KG1 (cell line): ENCODE measurements at places on chromosomes 2 and 18.

DNA sequence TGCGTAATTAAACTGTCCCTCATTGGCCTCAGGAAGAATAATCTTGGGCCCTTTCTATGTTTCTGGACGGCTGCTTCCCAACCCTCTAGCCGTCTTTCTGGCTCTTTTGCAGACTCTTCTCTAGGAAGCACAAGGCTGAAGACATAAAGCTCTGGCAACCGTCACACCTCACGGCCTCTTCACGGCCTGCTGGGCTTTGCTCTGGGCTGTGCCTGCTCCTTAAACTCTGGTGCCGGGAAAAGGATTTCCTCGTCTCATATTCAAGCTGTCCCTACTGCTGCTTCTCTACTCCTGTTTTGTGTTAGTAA lies 36.0 kb upstream of the WIPF1 start:
- no peak for DNase-seq

GRCh38 chr2:233056961-233057605 lies 3.1 kb upstream of the INPP5D start:
- DNase-seq, result no peak

GRCh38 chr2:232927032-232927792 lies 57.1 kb downstream of the SNORC start:
- no peak for DNase-seq

GRCh38 chr2:176122683-176123410 lies at the start of gene HOXD9:
TSS of gene HOXD9 (plus strand) at chr2:176122719. CDS start at chr2:176122769, 50 bp downstream.
- no peak for DNase-seq

GRCh38 chr2:146818122-146818521 lies 1026.7 kb upstream of the ACVR2A start:
- no peak for DNase-seq

GRCh38 chr2:230748087-230748486 lies 35.4 kb downstream of the CAB39 start:
- no peak for DNase-seq

DNA sequence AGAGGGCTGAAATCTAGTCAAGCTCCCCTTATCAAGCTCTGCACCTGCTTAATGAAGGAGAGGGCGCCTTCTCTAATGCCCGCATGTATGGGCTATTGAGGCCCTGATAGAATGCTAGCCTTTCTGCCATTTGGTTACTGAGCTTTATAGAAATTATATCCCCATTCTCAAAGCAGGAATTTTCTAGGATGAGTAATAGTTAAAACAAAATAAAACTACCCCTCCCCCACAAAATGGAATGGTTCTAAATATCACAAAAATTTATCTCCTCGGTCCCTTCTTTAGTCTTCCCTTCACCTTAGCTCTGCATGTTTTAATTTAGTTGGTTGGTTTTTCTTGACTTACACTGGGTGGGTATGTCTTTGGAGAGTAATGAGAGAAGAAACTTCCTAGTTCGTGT lies 37.7 kb downstream of the CD28 start:
- no peak for DNase-seq

DNA sequence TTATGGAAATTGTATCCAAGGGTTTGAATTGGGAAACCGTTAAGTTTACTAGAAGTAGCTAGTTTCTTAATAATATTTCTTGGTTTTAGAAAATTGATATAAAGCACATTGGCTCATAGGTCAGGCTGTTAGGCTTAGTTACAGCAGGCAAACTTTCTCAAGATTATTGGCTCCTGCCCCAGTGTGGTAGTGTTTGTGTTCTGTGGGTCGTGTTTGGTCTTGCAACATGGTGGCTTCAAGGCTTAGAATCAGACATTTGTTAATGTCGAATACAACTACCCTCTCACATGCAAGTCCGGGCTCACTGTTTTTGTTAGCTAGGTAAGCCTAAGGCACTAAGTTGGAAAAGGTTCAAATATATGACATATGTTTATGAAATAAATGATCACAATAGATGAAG lies 19.6 kb downstream of the CERS6 start:
- no peak for DNase-seq

- DNase-seq, result no peak
Observed at GRCh38 chr18:69585696-69586095, 185.0 kb downstream of the DOK6 start.

DNA sequence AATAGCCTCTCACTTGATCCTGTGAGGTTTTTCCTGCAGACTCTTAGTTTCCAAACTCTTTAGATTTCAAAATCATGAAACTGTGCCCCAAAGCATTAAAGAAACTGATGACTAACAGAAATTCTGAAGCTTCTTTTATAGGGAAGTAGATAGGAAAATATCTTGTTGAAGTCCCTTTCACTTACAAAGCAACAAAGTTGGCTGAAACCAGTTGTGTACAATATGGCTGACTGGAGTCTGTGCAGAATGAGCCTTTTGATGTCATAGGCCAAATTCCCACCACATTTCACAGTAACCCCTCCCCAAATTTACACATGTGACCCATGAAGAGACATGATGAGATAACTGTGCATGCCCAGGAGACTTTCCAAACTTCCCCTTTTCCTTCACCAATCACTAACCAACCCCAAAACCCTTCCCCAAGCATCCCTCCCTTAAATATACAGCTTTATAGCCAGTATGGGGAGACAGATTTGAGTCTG lies 61.7 kb upstream of the NCK2 start:
- DNase-seq, result no peak

DNA sequence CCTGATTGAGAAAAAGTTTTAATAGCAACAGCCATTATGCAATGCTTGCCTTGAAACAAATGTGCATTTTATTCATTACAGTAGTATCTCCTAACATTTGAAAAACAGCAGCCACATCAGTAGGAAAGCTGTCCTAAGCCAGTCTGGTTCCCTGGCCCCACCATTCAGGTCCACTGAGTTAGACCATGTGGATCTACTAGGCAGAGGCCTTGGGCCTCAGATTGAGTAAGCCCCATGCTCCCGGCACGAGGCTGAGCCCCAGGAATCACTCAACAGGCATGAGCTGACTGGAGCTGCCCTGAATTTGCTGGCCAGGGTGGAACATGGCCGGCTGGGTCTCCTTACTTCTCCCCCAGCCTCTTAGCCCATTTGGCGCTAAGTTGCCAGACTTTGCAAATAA lies 103.4 kb downstream of the ZFP36L2 start:
- DNase-seq, result no peak

DNA sequence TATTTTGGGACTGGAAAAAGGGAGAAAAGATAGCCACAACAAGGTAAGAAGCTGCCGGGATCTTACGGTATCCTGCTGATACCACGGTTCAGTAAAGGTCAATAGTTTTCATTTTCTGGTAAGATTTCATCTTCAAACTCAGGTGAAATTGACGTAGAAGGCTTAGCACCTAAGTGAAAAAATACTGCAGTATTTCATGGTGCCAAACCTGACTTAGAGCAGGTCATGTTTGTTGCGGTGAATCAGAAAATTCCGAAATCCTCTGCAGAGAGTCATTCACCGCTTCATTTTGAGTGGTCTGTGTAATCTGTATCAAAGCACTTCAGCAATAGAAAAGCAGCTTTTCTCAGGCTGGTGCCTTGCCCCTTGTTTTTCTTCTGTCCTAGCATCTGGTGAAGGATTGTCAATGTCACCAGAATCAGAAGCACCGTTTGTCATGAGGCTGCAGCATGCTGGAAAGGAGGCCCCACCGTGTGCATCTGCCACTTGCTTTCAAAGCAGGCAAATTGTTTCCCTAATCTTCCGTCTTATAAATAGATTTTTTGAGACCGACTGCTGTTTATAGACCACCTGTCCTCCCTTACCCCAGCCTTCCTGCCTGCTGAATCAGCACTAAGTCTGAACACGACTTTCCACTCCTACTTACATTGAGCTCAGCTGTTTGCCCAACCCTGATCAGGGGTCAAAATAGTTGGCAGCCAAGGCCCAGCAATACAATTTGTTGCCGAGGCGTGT lies 156.3 kb downstream of the EML6 start:
- DNase-seq, result no peak

DNA sequence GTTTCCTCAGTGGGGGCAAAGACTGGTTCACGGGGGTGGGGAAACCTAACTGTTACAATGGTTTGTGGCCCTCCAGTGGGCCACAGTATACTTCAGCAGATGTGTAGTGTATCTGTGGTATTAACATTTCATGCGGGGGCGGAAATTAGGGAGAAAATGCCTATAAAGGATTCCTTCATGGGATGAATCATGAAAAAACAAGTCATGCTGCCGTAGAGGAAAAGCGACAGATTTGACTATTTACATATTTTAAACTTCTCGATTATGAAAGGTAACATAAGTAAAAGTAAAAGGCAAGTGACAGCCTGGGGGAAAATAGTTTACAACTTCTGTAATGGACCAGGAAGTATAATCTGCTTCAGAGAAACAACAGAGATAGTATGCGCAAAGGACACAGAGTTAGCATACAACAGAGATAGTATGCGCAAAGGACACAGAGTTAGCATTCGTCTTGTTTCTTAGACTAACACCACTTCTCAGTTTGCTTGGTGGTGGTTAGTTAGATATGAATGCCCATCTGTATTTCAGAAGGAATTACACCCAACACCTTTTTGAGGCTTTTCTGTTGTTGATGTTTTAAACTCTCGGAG lies 41.1 kb downstream of the MRPS9 start:
- DNase-seq, result no peak

DNA sequence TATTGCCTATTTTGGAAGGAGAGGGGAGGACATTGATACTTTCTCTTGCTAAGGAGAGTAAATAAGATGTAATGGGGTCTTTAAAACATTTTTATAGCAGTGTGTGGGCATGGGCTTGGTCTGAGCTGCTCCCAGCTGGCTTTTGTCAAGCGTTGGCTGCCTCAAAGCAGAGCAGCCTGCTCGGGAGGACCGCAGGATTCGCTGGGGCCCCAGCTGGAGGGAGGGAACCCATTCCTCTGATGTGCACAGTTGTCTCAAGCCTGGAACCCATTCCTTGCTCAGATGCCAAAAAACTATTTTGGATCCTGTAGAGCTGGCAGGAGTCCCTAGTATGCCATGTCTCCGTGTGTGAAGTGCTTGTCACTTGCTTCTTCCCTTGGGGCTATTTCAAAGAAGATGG lies 59.4 kb upstream of the RMDN2 start:
- DNase-seq, result no peak

DNA sequence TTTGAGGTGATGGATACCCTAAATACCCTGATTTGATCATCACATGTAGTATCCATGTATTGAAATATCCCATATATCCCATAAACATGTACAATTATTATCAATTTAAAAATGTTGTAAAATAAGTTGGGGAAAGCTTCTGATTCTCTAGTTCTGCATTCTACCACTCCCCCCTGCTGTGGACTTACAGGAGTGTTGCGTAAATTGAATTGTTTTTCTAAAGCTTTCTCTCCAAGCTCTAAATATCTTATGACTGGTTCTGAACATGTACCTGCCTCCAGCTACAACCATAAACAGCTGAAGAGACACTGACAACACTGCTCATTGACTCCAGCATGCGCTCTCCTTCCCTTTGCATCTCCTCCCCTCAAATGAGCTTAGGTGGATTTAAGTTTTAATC lies 145.2 kb downstream of the MGAT5 start:
- no peak for DNase-seq

- DNase-seq, result no peak
Observed at GRCh38 chr18:49340446-49340845, 120.0 kb downstream of the DYM start.

DNA sequence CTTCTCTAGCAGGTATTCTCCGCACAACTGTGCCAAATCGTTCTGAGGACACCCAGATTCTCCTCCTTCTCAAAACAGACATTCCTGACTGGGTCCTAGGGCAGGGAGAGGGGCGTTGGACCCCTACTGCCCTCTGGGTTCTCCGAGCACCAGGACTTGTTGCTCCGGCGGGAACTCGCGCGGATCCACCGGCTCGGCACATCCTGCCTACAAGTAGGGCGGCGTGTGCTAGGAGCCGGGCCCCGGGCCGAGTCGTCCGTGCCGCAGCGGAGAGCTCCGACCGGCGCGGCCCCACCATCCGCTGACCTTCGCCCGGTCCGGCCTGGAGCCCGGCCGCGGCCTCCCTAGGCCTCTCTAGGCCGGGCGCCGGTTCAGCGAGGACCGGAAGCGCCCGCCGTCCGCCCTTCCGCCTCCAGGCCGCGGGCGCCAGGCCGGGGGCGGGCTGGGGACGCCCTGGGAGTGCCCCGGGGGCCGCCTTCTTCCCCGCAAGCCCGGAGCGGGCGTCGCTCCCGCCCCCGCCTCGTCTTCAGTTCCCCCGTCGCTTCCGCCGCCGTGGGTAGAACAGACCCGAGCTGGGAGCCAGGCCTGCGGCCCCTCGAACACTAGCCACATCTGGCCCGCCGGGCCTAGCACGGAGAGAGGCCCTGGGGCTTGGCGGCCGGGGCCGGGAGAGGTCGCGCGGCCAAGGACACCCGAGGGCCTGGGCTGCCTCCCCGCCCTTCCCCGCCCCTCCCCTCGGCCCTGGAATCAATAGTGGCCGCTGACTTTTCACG lies 7.6 kb upstream of the ONECUT2 start:
- no peak for DNase-seq

GRCh38 chr2:97774425-97774824 lies 61.0 kb downstream of the ZAP70 start:
- no peak for DNase-seq

DNA sequence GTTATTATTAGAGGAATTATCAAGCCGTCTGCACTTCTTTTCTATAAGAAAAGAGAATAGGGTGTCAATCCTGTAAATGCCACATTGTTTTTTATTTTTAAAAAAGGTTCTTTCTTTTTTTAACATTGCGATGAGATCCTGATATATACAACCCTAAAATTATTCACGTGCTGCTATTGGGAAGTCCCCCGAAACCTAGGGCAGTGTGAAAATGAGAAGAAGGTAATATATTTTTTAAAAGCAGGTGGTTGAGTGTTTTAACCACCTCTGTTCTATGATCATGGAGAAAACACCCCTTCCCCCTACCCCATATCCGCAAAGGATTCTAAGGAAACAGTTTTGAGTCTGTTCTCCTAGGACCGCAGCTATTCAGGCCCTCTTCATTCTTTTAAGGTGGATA lies 94.5 kb upstream of the KLHL14 start:
- DNase-seq, result no peak

DNA sequence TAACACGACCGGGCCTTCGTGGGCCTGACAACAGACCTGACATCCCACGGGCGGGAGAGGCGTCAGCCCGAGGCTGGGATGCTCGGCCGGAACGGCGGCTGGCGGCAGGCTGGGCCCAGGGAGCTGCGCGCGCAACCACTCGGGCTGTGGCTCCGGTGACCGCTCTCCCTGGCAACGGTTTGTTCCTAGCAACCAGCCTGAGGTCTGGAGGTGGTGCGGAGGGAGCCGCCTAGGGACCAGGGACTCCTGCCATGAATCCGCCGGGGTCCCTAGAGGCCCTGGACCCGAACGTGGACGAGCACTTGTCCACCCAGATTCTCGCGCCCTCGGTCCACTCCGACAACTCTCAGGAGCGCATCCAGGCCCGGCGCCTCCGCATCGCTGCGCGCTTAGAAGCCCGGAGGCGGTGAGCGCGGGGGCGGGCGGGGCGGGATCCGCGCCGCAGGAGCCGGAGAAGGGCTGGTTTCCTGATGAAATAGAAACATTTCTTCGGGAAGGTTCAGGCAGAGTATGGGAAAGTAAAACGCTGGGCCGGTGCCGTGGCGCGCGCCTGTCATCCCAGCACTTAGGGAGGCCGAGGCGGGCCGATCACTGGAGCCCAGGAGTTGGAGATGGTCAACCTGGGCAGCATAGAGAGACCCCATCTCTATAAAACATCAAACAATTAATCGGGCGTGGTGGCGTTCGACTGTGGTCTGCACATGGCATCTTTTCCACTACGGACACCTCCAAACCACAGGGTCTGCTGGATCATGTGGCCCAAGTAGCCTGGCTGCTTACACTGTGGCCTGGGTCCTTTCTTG lies at the start of gene DRC1:
TSS of gene DRC1 (plus strand) at position 182 of the 803 bp plus-strand sequence. CDS start at position 252, 70 bp downstream.
- no peak for DNase-seq

- DNase-seq, result no peak
Observed at GRCh38 chr2:143553261-143553660, 424.0 kb downstream of the ARHGAP15 start.
